ENCODE measurements at places on chromosomes 6 and 20. TPM values are rescaled to one million over a fixed set of nuclear protein-coding genes. Genes with fewer than 3 reads are reported as not detected.

The SYNGAP1 gene
- total RNA-seq, result 17.7 TPM

The JPH2 gene
- total RNA-seq, result 41.1 TPM

The ATAT1 gene
- total RNA-seq, result 15.1 TPM

The MATN4 gene
- 0.33 TPM for total RNA-seq

The LINC00237 gene
- not detected for total RNA-seq

The HMGN4 gene
- 90.5 TPM for total RNA-seq

DNA sequence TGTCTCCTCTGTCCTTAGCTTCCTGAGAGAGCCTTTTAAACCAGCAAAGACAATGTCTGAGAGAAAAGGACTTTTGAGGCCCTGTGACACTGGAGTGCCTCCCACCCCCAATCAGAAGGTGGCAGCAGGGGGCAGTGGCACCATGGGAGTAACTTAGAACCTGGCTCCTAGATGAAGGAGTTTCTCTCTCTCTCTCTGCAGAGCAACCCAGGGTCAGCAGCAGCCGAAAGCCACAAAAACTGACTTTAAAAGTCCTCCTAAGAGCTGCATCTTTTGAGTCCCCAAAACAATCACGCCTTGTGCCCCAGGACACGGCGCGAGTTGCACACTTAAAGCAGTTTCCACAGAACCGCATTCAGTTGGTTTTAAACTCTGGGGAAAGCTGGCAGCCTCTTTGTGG is 5.3 kb upstream of the TCP11 start:
- no peak for DNase-seq
- H3K36me3 ChIP-seq, result no peaks in the 10 kb centered on the region
- no peak overlapping the region for H3K4me3 ChIP-seq
- H3K27me3 ChIP-seq, result no peaks in the 10 kb centered on the region

DNA sequence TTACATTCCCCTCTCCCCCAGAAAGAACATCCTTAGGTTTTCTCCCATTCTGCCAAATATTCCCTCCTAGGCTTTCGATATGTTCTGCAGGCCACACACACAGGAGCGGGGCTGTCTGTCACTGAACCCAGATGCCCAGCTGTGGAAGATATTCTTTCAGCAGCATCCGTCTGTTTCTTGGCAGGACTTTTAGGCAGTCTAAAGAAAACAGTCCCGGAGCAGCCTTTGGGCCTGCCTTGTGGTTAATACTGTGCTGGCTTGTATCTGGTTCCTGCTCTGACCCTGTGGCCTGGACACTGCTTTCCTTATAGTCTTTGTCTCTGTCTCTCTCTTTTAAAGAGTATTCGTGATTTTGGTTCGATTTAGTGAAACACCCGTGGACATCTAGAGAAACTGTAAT is 94.6 kb upstream of the SUPT3H start:
- peaks cover 12% of the 10 kb centered on the region for H3K4me1 ChIP-seq
- no peaks in the 10 kb centered on the region for H3K27me3 ChIP-seq
- H3K27ac ChIP-seq, result no peak overlapping the region
- no peak overlapping the region for H3K4me3 ChIP-seq
- DNase-seq, result no peak
- no peaks in the 10 kb centered on the region for H3K36me3 ChIP-seq

DNA sequence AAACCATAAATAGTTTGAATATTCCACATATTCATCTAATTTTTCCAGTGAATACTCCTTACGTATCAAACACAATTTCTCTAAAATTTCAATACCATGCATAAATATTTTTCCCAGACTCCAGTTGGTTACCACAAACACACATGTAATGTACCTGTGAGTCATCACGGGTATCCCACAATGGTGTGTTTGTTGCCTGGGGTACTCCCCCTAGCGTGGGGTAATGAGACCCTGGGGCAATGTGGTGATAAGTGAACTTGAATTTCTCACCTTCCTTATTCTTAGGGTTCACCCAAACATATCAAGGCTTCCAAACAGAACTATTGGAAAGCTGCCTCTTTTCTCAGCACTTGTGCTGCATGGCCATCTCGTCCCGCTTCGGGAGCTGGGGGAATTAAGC is 51.0 kb downstream of the STX7 start:
- peaks cover 28% of the 10 kb centered on the region for H3K4me1 ChIP-seq
- no peak overlapping the region for H3K27ac ChIP-seq
- no peaks in the 10 kb centered on the region for H3K27me3 ChIP-seq
- no peak for DNase-seq

- H3K36me3 ChIP-seq, result no peaks in the 10 kb centered on the region
- no peaks in the 10 kb centered on the region for H3K4me1 ChIP-seq
- no peak overlapping the region for H3K4me3 ChIP-seq
- H3K27me3 ChIP-seq, result no peaks in the 10 kb centered on the region
Measured at GRCh38 chr6:54970337-54970736, 123.8 kb downstream of the FAM83B start.

- no peak overlapping the region for H3K4me3 ChIP-seq
- no peak for DNase-seq
- no peaks in the 10 kb centered on the region for H3K36me3 ChIP-seq
- H3K4me1 ChIP-seq, result peaks cover 13% of the 10 kb centered on the region
- H3K27me3 ChIP-seq, result no peaks in the 10 kb centered on the region
Measured at GRCh38 chr6:79627422-79627821, 3.7 kb upstream of the SH3BGRL2 start.

DNA sequence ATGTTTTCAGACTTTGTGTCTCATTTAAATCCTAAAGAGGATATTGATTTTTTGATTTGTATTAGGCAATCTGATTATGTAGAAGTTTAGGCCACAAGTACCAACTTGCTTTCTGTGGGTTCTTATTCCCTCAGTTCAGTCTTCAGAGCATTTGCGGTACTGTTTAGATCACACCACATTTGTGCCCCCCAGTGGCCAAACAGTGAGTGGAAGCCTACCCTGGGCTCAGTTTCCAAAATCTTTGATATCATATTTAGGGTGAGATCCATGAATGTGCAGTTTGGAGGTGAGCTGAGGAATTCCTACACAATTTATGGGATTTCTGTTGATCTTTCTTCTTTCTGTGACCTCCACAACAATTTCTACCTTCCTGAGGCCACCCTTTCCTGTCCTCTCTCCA is 92.3 kb upstream of the FUT9 start:
- H3K4me3 ChIP-seq, result no peak overlapping the region
- H3K27me3 ChIP-seq, result no peaks in the 10 kb centered on the region
- H3K36me3 ChIP-seq, result no peaks in the 10 kb centered on the region
- no peaks in the 10 kb centered on the region for H3K4me1 ChIP-seq
- H3K27ac ChIP-seq, result no peak overlapping the region

GRCh38 chr6:71579902-71580301 is 291.3 kb downstream of the OGFRL1 start:
- DNase-seq, result no peak
- H3K36me3 ChIP-seq, result no peaks in the 10 kb centered on the region
- H3K27me3 ChIP-seq, result no peaks in the 10 kb centered on the region
- no peak overlapping the region for H3K4me3 ChIP-seq

DNA sequence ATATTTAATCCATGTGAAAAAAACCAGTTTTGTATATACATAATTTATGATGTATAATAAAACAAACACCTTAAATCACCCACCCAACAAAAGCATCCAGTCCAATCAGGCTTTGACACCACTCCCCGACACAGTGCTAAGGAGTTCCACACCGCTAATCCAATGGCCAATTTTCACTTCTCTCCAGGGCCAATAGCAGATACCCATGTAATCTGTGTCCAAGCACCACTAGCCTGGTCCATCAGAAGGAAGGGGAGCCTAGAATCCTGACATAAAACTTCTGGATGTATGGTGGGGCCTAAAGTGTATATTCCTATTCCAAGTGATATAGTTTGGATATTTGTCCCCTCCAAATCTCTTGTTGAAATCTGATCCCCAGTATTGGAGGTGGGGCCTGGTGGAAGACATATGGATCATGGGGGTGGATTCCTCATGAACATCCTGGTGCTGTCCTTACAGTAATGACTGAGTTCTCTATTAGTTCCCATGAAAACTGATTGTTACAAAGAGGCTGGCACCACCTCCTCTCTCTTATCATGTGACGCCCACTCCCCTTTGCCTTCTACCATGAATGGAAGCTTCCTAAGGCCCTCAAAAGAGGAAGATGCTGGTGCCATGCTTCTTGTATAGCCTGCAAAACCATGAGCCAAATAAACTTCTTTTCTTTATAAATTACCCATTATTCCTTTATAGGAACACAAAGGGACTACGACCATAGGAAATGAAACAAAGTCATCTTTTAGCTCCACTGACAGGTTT is 20.8 kb downstream of the RALGAPA2 start:
- H3K4me3 ChIP-seq, result no peak overlapping the region
- no peaks in the 10 kb centered on the region for H3K4me1 ChIP-seq
- no peak for DNase-seq
- no peak overlapping the region for H3K27ac ChIP-seq
- H3K27me3 ChIP-seq, result no peaks in the 10 kb centered on the region

DNA sequence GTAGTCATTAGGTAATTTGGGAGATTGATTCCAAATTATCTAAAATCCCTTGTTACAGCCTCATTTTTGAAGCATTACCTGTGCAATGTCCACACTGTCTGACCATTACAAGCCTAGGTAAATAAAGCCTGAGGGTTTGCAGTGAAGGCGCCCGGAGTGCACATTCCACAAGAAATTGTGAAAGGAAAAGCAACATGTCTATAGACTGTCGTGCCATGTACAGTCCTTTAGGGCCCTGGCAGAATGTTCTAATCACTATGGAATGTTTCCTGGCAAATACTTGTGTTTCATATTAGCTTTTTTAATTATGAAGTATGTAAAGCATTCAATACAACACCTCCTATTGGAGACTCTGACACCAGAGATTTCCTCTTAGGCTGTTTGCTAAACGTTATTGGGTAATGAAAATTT is 28.9 kb downstream of the PREP start:
- H3K4me1 ChIP-seq, result peaks cover 38% of the 10 kb centered on the region
- peak overlapping the region; percentile 6 for H3K4me3 ChIP-seq
- H3K27me3 ChIP-seq, result no peaks in the 10 kb centered on the region
- H3K36me3 ChIP-seq, result peaks cover 56% of the 10 kb centered on the region
- peak; percentile 72 for DNase-seq

GRCh38 chr6:93584300-93584699 is 164.9 kb upstream of the EPHA7 start:
- no peaks in the 10 kb centered on the region for H3K4me1 ChIP-seq
- no peak overlapping the region for H3K27ac ChIP-seq
- H3K36me3 ChIP-seq, result no peaks in the 10 kb centered on the region
- H3K4me3 ChIP-seq, result no peak overlapping the region

- no peak overlapping the region for H3K27ac ChIP-seq
- 0 out of 2 replicates have a peak, but pooled peaks cover under 1% of the 10 kb centered on the region for H3K4me1 ChIP-seq
- peaks cover 27% of the 10 kb centered on the region for H3K36me3 ChIP-seq
- no peak for DNase-seq
- H3K4me3 ChIP-seq, result no peak overlapping the region
- H3K27me3 ChIP-seq, result no peaks in the 10 kb centered on the region
Measured at GRCh38 chr20:10665791-10666190, 8.0 kb downstream of the JAG1 start.

DNA sequence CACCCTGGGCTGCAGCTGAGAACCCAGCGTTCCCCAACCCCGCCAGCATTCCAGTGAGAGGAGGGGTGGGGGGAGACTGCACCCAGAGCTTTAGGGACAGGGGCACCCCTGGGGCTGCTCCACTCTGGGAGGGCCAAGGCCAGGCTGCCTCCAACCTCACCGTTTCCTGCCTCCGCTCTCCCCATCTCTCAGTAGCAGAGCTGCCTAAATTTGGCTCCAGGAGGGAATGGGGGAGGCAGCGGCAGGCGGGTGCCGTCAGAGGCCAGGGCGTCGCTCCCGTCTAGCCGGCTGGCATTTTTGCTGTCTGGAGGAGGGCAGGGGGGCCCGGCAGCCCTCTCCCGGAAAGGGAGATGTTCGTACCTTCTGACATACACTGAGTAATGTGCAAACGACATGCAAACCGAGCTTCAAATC is 46.6 kb downstream of the NOL4L start:
- DNase-seq, result peak; percentile 81
- H3K27ac ChIP-seq, result peak overlapping the region; percentile 71
- H3K4me3 ChIP-seq, result peak overlapping the region; percentile 35
- H3K4me1 ChIP-seq, result peaks cover 63% of the 10 kb centered on the region

DNA sequence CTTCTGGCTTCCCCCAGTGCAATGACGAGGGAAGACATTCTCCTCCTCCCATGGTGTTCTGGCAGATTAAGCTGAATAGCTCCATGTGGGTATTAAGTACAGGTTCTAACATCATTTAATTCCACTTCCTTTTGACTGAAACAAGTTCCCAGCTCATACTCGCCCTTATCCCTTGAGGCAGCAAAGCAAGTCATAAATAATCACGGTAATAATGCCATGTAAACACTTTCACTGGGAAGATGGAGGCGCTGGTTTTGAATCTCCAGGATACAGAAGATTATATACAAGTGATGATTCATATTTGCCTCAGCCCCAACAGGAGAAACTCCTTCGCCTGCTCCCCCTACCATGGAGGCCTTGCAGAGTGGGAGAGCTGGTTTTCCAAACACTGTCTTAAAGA is 141.3 kb downstream of the PXDC1 start:
- peak; percentile 37 for DNase-seq
- H3K36me3 ChIP-seq, result no peaks in the 10 kb centered on the region
- H3K4me1 ChIP-seq, result peaks cover 44% of the 10 kb centered on the region
- H3K27ac ChIP-seq, result peak overlapping the region; percentile 12
- no peaks in the 10 kb centered on the region for H3K27me3 ChIP-seq

DNA sequence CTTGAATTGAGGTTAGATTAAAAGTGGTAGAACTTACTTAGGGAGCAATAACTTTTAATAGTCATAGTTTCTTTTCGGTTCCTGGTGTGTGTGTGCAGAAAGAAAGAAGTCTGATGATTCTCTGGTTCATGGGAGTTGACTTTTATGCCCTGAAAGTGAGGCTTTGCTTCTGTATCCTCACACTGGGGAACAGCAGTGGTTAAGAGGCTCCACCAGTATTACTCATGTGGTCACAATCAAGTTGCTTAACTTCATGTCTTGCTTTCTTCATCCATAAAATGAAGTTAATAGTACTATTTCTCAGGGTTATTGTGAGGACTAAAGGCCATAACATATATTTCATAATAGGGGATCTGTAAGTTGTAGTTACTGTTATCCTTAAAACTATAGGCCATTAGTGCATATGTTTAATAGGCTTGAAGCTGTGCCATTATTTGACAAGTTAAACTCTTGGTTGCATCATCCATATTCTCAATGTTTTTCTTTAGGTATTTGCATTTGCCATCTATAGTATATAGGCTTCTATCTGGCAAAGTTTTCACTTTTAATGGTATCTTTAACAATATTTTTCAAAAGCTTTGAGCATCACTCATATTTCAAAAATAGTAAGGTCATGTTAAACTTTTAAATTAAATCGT is 262.4 kb downstream of the PLCB1 start:
- H3K4me1 ChIP-seq, result no peaks in the 10 kb centered on the region
- H3K4me3 ChIP-seq, result no peak overlapping the region
- no peak for DNase-seq
- no peaks in the 10 kb centered on the region for H3K36me3 ChIP-seq
- H3K27me3 ChIP-seq, result no peaks in the 10 kb centered on the region
- no peak overlapping the region for H3K27ac ChIP-seq

- H3K4me3 ChIP-seq, result no peak overlapping the region
- no peaks in the 10 kb centered on the region for H3K36me3 ChIP-seq
- no peak overlapping the region for H3K27ac ChIP-seq
- no peaks in the 10 kb centered on the region for H3K4me1 ChIP-seq
Measured at GRCh38 chr20:48478806-48479585, 348.8 kb downstream of the PREX1 start.

GRCh38 chr6:159282421-159282820 is 113.2 kb downstream of the FNDC1 start:
- H3K27me3 ChIP-seq, result peaks cover 13% of the 10 kb centered on the region
- H3K36me3 ChIP-seq, result no peaks in the 10 kb centered on the region
- DNase-seq, result no peak
- H3K4me1 ChIP-seq, result no peaks in the 10 kb centered on the region
- no peak overlapping the region for H3K4me3 ChIP-seq

GRCh38 chr6:164753517-164753916 is 555.9 kb downstream of the C6orf118 start:
- H3K4me1 ChIP-seq, result no peaks in the 10 kb centered on the region
- no peaks in the 10 kb centered on the region for H3K36me3 ChIP-seq
- H3K4me3 ChIP-seq, result no peak overlapping the region
- no peak for DNase-seq
- H3K27me3 ChIP-seq, result no peaks in the 10 kb centered on the region
- no peak overlapping the region for H3K27ac ChIP-seq

All from PC-9 (cell line).